ENCODE measurements at places on chromosomes 4 and X.

DNA sequence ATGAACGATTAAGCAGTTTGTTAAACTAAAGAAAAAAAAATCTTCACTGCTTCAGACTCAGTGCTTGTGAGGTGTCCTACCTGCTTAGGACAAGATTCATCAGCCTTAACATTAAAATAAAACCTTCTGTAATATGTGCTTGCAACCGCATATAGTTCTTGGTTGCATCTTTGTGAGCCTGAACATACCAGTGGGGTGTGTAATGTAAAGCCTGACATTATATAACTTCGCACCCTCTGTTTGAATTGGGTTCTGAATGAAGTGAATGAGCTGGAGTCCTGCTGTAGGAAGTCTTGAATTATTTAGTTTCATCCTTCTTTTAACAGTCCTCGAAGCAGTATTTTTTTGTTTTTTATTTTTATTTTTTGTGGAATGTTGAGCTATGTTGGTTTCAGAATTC lies 3.1 kb downstream of the KDM6A start:
- DNase-seq = no peak

GRCh38 chr4:151537687-151538086 lies 128.7 kb downstream of the FHIP1A start:
- DNase-seq = peak; percentile 89

- DNase-seq = no peak
These were observed 271.8 kb upstream of the ARX start for GRCh38 chrX:25287521-25287920.

GRCh38 chr4:142940425-142941330 lies 94.6 kb upstream of the INPP4B start:
- no peak for DNase-seq

DNA sequence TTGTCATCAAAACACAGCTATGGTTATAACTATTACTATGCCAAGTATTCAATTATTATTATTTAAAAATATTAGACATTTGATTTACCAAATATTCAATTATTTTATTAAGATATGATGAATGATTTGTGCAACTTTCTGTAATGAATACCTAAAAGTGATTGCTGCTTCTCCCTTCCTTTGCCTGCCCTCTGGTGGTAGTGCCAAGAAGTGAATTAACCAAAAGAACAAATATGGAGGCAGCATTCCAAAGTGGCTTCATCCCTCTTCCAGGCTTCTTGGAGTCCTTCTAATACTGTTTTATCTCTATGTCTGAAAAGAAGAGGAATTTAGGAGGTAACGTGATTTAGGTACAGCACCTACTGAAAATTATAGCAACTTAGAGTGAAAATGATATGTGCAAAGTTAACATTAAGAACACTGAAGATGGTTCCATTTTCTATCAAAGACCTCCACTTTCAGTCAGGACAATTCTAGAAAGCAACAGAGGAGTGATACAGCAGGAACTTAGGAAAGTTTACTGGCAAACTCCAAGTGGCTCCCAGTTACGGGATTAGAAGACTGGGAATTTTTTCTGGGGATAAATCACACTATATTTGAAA lies 43.0 kb downstream of the ENPEP start:
- DNase-seq = peak; percentile 42

DNA sequence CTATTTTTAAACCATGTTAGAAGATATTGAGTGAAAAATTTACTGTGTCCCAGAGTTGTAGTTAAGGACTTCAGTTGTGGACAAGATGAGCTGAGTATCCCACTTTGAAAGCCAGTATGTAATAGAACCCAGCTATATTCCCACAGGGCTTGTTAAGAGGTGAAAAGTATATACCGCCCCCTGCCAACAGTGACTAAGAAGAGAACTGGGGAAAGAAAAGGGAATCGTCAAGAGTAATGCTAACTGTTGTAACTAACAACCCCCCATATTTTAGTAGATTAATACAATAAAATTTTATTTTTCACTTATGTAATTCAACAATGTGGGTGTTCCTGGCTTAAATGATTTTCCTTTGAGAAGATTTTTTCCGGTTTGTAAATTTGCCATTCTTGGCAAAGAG lies 250.4 kb upstream of the GIMD1 start:
- no peak for DNase-seq

DNA sequence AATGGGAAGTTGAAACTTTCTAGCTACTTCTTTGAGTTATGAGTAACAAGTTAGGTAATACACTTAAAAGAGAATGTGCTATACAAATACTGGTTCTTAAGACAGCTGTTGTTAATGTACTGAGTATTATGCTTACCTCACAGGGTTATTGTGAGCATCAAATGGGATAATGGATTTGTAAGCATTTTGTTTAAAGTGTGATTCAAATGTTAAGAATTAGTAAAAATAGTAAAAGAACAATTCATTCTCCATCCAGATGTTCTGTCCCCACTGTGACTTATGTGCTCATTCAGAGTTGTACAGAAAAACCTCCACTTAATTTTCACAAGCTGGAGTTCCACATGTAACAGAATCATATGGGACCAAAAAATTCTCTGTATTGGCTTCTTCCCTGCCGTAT lies 63.6 kb downstream of the AR start:
- DNase-seq = no peak

GRCh38 chr4:83753260-83753659 lies 217.4 kb downstream of the GPAT3 start:
- no peak for DNase-seq

DNA sequence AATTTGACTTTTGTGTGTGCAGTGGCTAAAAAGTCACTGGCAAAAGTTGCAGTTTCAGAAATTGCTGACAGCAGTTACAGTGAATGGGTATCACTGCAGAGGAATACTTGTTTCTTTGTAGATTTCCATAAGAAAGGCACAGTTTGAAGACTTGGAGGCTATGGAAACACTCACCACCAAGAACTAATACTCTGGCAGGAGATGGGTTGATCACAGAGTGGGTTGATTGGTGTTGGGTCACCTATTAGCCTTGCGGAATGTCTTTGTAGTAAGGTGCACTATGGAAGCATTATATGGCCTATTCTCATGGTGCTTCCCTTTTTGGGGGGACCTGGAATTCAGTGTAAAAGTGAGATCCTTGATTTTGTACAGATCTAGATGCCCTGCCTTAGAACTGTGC lies 502.8 kb downstream of the CFAP47 start:
- DNase-seq = no peak

DNA sequence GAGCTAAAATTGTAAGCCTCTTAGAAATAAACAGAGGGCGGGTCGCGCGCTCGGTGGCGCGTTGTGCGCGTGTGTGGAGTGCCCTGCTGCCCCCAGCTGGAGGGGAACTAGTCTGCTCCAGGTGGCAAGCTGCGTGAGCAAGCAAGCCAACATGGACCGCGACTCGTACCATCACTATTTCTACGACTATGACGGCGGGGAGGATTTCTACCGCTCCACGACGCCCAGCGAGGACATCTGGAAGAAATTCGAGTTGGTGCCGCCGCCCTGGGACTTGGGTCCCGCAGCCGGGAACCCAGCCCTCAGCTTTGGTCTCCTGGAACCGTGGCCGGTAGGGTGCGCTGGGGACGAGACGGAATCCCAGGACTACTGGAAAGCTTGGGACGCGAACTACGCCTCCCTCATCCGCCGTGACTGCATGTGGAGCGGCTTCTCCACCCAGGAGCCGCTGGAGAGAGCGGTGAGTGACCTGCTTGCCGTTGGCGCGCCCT lies 66.1 kb downstream of the DNAAF6 start:
- no peak for DNase-seq

GRCh38 chr4:123092586-123092985 lies 170.2 kb upstream of the NUDT6 start:
- no peak for DNase-seq

- no peak for DNase-seq
These were observed 17.3 kb downstream of the TSC22D3 start for GRCh38 chrX:107758231-107758766.

DNA sequence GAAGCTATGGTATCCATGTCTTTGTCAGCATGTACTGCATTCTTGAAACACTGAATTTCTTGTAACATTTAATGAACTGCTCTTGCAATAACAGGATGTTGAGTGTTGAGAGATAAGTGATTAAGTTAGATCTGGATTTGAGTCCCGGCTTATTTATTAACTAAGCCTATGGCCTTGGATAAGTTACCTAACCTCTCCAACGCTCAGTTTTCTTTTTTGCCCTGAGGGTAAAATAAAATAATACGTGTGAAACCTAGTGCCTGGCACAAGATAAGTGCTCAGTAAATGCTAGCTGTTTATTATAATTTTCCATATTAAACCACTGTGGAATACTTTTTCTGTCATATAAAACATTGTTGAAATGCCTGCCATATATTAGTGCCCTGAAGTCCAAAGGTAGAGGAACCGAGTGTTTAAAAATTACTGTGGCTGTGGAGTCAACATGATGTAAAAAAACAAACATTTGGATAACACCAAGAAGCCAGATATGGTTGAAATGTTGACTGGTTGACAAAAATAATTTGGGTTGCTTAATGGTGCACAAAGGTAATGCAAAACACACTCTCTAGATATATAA lies 58.6 kb upstream of the ALB start:
- no peak for DNase-seq

DNA sequence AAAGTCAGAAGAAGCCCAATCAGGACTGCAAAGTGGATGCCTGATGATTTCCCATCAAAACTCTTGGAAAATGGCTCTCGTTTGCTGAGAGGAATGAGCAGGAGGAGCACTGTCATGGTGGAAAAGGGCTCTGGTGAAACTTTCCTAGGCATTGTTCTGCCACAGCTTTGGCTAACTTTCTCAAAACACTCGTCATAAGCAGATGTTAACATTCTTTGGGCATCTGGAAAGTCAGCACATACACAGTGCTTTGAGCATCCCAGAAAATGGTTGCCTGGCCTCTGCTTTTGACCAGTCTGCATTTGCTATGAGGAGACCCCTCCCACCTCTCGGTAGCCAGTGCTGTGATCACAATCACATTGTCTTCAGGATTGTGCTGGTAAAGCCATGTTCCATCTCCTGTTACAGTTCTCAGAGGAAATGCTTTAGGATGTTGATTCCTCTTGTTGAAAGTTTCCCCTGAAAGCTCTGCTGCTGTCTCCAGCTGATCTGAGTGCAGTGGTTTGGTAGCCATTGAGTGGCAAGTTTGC lies 25.2 kb upstream of the TBC1D14 start:
- no peak for DNase-seq

GRCh38 chr4:57191523-57192034 lies 81.4 kb upstream of the IGFBP7 start:
- DNase-seq = peak; percentile 16

- DNase-seq = peak; percentile 57
These were observed 99.6 kb upstream of the INTU start for GRCh38 chr4:127533028-127533700.

DNA sequence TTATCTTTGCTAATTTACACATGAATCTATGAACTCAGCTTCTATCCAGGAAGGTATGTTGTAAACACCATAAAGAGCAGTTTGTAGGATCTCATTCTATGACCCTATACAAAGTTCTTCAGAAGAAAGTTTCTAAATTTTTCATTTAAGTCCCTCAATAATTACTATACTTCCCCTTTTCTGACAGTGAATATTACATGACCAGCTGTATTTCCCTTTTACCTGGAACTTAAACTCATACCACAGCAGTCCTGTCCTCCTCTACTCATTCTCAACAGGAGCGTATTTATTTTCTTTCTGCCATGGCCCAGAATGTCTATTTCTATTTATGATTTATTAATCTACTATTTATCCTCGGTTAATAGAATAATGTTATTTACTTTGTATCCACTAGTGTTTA lies 15.8 kb downstream of the RASGEF1B start:
- DNase-seq = no peak

DNA sequence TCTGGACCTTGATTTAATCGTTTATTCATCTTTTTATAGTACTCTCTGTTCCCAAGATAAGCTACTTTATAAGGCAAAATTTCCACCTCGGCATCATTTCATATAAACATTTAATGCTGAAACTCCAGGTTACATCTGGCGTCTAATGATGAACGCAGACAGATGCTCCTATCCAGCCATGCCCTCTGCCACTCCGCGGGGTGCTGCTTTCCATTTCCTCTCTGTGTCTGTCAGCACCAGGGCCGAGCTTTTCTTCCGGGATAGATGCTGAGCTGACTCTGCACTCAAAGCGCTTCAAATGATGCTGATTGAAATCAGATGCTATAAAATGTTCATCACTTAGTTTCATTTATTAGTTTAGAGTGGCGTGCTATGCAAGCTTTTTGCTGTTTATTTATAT lies 80.5 kb upstream of the HELT start:
- no peak for DNase-seq

- peak; percentile 71 for DNase-seq
These were observed 3.4 kb downstream of the WFS1 start for GRCh38 chr4:6272863-6273660.

DNA sequence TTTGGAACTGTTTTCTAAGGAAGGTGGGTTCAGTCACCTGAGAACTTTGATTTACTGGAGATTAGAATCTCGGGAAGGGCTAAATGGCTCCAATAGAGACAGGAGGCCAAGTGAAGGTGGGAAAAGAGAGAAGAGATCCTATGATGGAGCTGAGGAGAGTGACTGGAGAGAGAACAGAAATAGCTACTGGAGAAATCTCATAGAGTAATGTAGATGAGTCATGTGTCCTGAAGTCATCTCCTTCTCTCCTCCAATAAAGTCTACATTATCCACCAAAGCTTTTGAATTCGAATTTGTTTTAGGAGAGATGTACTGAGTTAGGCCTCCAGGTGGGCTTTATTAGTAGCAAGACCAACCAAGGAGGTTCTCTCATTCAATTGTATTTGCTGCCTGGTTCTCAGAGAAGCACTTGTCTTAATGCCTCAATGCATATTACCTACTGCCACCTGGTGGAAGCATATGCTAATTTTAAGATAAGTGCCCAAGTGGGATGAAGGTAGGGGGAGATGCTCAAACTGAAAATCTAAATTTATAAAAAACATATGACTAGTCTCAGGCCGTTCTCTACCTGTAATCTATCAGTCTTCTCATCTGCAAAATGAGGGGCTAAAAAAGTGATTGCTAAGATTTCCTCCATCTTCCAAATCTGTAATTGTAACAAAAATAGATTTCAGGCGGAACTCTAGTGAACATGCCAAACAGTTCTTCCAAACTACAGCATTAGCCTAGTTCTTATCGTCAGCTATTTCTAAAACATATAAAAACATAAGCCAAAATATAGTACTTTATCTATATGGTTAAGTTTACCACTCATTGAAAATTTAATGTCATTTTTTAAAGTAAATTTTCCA lies 24.4 kb downstream of the TXK start:
- DNase-seq = peak; percentile 59

DNA sequence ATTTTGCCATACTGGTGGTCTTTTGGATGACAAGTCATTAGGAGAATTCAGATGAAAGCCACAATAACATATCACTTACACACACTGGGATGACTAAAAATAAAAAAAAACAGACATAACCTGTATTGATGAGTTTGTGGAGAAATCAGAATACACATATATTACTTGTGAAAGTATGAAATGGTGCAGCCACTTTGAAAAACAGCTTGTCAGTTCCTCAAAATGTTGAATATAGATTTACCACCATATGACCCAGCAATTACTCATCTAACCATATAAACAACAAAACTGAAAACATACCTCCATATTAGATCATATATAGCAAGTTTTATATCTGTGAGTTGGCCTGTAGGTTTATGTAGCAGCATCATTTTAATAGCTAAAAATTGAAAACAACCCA lies 608.7 kb downstream of the TLL1 start:
- no peak for DNase-seq

Measured in fibroblast of pulmonary artery (primary cell).